ENCODE measurements at places on chromosomes 5 and 9.

DNA sequence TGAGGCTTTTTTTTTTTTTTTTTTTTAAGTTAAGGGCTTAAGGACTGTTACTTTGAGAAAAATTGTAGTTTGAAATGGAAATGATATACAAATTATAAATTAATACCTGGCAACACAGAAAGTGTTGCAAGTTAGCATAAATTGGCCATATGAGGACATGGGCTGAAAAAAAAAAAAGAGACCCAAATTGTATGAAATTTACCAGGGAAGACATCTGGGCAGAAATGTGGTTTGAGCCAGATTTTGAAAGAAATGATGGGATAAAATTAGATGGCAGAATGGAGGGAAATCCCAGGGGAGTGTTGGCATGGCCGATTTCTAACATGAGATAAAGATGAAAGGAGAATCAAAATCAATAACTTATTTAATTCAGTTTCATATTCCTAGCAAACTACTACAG, 472.1 kb downstream of the CTNND2 start:
- DNase-seq = no peak

DNA sequence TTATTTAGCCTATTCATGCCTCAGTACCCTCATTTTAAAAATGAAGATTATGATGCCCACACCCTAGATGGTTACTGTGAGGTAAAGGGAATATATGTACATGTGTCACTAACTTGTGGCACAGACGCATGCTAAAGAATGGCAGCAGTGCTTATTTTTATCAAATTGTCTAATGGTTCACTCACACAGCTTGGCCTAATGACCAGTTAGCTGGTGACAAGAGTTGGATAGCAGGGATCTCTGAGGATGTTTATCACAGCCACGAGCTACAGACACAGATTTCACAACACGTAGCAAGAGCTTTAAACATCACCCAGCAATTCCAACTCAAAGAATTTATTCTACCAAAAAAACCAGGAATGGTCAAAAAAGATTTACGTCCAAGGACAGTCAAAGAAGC, 7.2 kb downstream of the BAG1 start:
- no peak for DNase-seq

DNA sequence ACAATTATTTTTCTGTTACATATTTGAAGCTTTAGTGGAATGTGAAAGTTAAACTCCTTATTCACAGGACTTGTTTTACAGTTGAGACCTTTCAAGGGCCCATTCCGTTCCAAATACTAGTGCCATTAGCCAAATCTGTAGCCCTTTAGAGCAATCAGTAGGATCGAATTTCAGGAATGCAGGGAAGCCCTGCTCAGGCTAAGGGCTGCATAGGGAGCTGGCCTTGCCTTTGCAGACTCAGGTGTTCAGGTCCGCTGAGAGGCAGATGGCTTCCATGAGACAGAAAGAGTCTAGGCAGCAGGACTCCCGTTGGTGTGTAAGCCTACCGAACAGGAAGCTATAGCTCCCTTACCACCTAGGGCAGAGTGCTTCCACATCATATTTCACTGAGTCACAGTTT, 150.1 kb upstream of the SLC27A6 start:
- no peak for DNase-seq

- no peak for DNase-seq
These were observed 121.8 kb downstream of the XRCC4 start for GRCh38 chr5:83199126-83199525.

DNA sequence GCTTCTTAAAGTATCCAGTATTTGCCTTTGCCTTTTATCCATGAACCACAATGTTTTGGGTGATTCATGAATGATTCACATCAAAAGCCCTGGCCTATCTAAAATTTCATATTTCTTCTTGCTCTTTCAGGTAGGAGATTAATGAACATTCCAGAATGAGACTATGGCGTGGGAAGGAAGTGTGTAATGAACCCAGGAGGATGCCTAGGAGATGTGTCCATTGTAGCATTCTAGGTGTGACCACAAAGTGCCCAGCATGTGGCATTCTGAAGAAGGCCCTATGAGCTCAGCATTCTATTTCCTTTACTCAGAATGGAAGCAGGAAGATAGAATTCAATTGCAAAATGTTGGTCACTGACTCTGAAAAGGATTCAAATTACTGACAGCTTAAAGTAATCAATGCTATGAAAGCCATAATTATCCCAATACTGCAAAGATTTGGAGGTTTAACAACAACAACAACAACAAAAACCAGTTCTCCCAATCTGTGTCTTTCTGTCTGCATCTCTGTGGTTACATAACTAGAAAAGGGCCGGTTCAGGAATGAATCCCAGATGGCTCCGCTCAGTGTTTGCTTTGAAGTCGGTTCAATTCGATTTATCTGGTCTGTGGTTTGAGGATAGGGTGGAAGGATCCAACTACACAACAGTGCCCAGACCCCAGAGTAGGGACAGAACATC, 126.7 kb downstream of the FOXD1 start:
- DNase-seq = peak; percentile 89

DNA sequence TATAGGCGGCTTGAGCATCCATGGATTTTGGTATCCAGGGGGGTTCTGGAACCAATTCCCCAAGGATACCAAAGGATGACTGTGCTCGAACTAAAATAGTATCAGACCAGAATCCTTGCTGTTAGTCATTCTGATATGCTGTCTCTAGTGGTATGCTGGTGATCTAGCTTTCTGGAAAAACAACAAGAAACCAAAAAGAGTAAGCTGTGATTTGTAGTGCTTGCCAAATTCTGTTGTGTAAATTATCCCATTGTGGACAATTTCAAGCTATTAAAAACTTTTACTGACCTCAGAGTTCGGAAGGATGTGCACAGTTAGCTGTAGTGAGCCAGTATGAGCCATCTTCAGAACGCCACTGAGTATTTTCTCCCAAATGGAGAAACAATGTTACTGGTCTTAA, 99.0 kb upstream of the FBN2 start:
- DNase-seq = peak; percentile 88

DNA sequence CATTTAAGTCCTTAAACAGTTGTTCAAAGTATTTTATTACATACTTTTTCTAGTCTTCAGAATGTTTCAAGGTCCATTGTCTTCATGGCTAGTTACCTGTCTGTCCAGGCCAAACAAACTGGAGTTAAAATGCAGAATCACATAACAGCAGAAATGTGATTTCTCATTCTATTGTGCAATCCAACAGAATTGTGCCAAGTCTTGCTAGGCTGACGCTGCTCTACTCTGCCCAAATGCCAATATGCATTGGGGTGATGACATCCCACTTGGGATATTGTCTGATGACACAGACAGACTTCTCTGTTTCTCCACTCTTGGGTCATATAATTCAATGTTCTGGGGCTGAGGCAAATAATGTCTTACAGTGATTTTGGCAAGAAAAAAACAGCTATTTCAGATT, 5.2 kb upstream of the SLC22A5 start:
- DNase-seq = peak; percentile 87

DNA sequence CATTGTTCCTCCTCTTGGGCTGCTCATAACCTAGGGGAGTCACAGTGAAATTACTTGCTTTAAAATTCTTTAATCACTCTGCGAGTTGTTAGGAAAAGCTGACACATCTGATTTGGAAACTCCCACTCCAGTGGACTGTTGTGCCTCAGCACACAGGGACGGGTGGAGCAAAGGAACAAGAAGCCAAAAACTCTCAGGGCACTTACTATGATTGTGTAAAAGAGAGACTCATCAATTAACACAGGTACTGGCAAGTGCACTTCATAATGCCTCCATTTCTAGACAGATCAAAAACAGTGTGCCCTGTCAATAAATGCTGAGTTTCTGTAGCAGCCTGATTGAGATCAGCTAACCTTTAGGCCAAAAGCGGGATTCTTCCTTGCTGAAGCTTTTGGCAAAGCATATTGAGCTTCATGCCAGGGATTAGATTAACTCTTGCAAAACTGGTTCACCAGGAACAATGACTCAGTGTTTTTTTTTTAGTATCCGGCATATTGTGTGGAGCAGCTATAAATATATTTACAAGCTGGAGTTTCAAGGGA, 55.9 kb downstream of the TMC1 start:
- peak; percentile 88 for DNase-seq

- DNase-seq = no peak
These were observed 652.6 kb upstream of the KLF4 start for GRCh38 chr9:108142142-108142503.

DNA sequence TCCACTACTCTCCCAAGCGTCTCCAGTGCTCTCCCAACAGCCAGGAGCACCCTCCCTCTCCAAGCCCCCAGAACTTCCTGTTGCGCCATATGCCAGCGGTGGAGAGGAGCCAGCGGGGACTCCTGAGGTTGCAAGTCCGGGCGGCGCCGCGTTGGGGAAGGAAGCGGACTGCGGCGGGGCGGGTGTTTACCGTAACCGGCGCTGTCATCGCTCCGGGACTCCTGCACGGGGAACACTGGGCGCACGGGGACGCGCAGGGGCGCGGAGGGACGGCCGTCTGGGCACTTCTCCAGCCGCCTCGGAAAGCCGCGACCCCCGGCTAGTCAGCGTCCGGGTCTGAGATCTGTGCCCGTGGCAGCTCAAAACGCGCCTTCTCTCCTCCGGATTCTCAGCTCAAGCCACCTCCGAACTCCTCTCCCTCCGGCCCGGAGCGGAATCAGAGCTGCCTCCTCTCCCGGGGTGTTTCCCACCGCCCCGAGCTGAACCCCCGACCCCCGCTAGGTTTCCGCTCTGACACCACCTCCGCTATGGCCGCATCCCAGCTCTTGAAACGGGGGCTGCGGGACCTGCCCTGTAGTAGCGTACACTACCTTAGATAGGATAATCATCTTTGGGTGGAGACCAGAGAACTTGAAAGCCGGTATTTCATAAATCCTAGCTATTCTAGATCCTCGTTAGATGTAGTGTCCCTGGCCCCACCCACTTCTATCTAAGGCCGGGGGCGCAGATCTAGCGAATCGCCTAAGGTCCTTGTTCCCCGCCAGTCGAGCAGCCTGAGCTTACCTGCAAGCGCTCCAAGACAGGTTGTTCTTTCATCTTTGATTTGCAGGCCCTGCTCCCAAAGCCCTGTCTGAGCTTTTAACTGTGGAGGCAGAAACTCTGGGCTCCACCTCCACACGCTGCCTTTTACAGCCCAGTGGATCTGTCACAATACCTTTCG, at the start of gene TRPM6:
Gene TRPM6 (minus strand): TSS at position 881 of the 940 bp plus-strand sequence. CDS start 65 bp downstream, at position 816.
- DNase-seq = peak; percentile 78

GRCh38 chr5:157502143-157502647, 42.2 kb downstream of the NIPAL4 start:
- no peak for DNase-seq

DNA sequence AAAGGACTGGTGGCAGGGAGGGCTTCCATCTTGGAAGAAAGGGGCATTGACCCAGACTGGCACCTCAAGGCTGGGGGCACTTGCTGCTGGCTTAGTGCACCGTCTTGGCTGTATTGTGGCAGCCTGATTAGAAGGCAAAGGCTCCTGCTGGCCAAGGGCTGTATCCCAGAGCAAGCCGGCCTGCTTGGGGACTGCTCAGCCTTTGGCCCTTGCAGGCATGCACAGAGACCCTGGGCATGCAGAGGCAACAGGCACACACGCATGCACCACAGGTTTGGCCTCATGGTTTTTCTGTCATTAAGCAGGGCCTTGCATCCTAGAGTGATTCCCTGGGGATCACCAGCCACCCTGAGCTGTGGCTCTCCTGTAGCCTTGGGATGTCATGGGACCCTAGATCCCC, 29.0 kb downstream of the PITX1 start:
- DNase-seq = no peak

GRCh38 chr9:86902991-86903733, 44.1 kb downstream of the GAS1 start:
- no peak for DNase-seq

DNA sequence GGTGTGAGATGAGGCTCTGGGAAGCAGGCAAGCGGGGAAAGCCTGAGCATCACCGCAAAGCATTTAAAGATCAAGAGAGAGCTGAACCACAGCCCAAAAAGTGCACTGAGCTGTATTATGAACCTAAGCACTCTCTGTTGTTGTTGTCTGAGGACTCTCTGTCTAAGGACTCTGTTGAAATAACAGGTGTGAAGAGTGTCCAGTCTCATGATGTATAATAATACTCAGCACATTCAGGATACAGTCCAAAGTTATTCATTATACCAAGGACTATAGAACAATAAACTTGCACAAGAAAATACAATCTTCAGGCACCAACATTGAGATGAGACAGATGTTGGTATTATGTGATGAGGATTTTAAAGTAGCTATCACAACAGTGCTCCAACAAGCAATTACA, 71.8 kb upstream of the CTSV start:
- no peak for DNase-seq

DNA sequence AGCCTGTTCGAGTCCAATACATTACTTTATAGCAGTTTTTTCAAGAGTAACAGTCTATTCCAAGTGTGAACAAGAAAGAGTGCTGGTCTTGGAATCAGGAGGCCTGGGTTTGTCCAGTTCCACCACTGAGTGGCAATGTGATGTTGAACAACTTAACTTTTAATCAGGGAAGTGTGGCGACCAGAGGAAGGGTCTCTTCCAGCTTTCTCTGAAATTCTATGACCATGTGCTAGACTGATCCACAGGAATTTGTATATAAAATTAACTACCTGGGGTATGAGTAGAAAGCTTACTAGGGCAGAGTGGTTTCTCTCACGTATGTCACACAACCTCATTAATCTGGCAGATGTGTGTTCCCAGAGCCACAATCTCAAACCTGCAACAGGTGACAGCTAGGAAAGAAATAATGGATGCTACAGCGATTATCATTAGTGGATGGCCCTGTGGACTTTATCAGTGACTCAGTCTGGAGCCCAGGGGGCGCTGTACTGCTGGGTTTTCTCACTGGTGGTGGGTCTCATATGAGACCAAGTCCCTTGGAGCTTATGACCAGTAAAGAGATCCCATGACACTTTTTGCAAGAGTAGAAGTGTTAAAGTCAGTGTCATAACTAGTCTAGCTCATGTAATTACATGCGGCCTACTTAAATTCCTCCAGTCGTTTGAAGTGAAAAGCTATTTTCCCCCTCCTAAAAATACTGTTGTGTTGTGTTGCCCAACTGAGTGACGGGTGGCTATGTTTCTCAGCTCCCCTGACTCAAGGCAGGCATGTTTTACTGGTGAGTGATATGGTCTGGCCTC, 116.5 kb downstream of the GDNF start:
- peak; percentile 39 for DNase-seq

DNA sequence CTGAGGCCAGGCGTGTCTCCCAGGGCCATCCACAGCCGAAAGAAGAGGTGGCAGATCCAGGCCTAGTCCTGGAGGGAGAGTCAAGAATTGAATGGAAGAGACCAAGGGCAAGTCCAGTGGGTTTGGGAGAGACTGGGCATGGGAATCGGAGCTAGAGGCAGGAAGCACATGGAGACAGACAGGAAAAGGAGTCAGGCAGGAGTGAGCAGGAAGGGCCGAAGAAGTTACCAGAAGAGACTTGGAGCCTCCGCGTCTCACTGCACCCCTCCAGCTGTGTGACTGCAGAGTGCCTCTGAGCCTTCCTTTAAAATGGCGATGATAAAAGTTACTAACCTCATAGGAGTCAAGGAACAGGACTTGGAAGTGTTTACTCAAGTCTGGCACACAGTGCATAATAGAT, 64.4 kb upstream of the ANGPTL2 start:
- peak; percentile 8 for DNase-seq

GRCh38 chr9:70428781-70429180, 14.3 kb upstream of the KLF9 start:
- DNase-seq = peak; percentile 28

DNA sequence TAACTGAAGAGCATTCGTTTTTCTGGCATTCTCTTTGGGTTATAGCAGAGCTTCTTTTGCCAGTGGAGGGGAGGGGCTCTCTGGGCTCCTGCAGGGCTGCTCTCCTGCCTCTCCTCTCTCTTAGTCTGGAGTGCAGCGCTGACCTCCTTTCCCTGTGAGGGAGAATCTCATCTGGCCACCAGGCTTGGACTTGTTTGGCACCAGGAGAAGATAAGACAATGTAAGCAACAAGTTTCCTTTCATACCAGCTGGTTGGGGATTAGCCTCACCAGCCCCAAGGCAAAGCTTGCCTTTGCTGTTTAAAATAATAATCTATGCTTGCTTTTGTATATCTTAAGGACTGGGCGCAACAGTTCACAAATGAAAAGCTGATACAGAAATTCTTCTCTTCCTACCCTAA, 196.4 kb downstream of the TLE4 start:
- DNase-seq = peak; percentile 53
